T-cell (primary cell): ENCODE measurements at places on chromosomes 4 and X.

GRCh38 chr4:98509721-98510120 is 148.7 kb downstream of the TSPAN5 start:
- DNase-seq, result no peak

- DNase-seq, result no peak
Measured at GRCh38 chrX:154733066-154733425, 17.8 kb downstream of the GAB3 start.

GRCh38 chrX:115189110-115189509 is at the start of gene RBMXL3:
RBMXL3 (plus strand) TSS chrX:115189410; CDS start chrX:115189442, 32 bp downstream.
- DNase-seq, result no peak

DNA sequence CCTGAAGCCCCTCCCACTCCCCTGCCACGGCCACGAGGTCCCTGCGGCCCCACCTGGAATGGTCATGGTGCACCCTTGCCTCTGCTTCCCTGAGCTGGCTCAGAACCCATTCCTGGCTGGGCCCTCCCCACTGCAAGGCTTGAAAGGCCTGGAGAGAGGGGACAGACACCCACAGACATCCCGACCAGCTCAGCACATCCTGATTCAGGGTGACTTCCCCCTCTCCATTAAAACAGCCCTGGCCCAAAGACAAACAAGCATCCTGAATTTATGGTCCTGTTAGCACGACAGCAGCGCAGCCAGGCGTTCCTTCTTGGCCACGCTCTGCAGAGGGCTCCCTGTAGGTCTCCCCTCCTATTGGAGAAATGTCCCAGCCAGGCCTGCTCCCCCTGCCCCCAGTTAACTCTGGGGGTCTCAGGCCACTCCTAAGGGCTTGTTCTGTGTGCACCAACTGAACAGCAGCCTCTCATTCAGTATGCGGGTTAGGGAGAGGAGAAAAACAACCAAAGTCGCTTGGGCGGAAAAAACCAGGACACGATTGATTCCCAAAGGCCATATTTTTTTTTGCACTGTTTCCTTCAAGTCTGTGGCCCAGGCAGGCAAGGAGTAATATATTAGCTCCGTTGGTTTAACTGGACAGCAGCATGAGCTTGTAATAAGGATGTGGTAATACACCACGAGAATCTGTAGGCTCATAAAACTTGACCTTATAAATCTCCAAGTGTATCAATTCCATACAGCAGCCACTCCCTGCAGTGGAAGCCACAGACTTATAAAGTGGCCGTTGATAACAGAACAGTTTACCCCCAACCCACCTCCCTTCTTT is 106.7 kb upstream of the MSX1 start:
- no peak for DNase-seq

- no peak for DNase-seq
Measured at GRCh38 chrX:138872537-138872936, 161.0 kb upstream of the FGF13 start.

DNA sequence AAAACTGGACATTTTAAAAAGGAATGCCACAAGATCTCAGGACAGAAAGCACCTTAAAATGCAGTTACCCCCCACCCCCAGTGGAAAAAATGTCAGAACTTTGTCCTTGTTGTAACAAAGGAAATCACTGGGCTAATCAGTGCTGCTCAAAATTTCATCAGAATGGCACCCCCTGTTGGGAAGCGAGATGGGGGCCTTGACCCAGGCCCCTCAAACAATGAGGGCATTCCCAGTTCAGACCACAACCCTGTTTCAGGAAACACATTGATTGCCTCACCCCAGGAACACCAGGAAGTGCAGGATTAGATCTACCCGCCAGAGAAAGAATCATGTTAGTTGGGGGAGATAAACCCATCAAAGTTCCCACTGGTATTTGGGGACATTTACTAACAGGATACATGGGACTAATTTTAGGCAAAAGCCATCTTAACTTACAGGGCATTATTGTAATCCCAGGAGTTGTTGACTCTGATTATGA is 16.4 kb downstream of the SPIN2B start:
- no peak for DNase-seq

DNA sequence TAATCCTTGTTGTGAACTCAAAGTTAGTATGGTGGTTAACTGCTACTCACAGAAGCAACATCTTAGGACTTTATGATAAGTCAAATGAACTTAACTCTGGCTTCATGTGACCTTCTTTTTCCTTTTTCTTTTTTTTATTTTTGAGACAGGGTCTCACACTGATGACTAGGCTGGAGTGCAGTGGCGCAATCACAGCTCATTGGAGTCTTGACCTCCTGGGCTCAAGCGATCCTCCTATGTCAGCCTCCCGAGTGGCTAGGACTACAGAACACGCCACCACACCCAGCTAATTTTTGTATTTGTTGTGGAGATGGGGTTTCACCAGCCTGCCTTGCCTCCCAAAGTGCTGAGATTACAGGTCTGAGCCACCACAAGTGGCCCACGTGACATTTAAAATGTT is 22.4 kb downstream of the SEC31A start:
- no peak for DNase-seq

GRCh38 chrX:12704706-12705105 is 86.5 kb upstream of the PRPS2 start:
- DNase-seq, result no peak

- peak; percentile 15 for DNase-seq
Measured at GRCh38 chr4:148170408-148171365, 271.5 kb downstream of the NR3C2 start.

DNA sequence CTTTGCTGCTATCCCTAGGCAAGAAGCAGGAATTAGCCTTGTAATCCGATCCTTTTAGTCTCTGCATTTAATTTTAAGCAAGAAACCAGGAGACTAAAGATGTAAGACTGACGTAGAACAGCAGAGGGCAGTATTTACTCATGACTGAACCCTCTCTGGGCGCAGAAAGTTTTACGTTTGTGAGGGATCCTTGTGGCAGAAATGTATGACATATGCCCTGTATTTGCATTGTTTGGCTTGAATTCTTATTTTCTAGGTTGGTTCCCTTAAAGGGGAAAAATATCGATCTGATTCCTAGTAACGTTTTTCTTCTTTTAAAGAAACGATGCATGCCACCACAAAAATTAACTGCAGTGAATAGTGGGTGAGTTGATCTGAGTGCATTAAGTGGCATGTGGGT is 1.3 kb upstream of the FAT4 start:
- DNase-seq, result no peak

- DNase-seq, result no peak
Measured at GRCh38 chrX:5458300-5458842, 770.3 kb downstream of the NLGN4X start.

DNA sequence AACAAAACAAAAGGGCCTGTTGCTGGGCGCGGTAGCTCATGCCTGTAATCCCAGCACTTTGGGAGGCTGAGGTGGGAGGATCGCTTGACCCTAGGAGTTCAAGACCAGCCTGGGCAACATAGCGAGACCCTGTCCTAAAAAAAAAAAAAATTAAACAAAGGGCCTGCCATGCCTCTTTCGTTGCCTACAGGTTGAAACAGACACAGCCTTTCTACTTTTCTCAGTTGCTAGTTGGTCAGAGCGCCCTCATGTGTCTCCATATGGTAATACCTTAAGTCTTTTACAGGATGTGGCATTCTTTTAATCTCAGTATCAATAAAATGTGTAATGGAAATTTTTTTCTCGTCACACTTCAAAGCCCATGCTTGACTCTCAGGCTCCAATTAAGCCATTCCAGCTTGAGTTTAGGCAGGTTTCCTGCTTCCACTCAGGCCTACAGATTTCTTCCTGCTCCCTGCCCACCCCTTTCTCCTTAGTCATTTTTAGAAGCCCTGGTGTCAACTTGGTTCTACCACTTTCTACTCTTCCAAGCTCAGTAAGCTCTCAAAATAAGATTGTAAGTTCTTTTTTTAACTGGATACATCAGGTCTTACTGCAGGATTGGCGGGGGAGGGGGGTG is 4.6 kb upstream of the SOWAHD start:
- peak; percentile 59 for DNase-seq

DNA sequence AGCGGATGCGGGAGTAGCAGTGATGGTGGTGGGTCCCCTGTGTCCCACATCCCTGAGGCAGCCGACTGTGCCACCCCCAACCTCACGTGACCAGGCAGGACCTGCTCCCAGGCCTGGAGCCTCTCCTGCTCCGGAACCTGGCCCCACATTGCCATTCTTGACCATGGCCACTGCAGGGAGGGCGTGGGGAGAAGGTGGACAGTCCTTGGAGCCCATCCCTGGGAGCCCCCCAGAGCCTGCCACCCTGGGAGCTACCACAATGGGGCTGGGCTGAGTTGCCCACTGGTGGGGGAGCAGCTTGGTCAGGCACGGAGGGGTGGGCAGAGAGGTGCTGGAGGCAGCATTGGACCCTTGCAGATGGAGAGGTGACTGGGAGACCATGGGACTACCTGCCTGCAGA is 36.8 kb downstream of the TMPRSS11A start:
- DNase-seq, result no peak

DNA sequence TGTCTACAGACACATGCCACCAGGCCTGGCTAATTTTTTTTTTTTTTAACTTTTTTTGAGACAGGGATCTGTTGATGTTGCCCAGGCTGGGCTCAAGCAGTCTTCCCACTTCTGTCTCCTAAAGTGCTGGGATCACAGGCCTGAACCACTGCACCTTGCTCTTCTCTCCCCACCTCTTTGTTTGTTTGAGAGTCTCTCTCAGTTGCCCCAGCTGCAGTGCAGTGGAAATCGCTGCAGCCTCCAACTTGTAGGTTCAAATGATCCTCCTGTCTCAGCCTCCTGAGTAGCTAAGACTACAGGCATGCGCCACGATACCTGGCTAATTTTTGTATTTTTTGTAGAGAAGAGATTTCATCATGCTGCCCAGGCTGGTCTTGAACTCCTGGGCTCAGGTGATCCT is 115.6 kb downstream of the LARP7 start:
- DNase-seq, result no peak

GRCh38 chrX:119916310-119916709 is 20.6 kb downstream of the AKAP14 start:
- no peak for DNase-seq

DNA sequence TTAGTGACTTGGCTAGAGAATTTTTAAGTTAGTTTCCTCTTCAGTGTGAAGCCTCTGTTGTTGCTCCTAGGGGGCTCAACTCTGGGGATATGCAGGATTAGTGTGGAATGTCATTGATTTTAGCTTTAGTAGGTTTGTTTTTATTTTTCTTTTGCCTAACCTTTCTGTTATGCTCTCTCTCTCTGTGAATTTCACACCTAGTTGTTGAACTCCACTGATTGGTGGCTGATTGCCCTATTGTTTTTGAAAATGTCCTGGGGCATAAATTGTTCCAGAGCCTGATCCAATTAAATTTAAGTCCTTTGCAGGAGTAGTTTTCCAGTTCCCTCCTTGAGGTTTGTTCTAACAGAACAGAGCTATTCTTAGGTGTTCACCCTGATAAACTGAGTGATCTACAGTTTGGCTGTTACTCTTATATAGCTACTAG is 393.3 kb upstream of the CTSO start:
- no peak for DNase-seq

- peak; percentile 50 for DNase-seq
Measured at GRCh38 chr4:98467627-98468072, 190.8 kb downstream of the TSPAN5 start.

DNA sequence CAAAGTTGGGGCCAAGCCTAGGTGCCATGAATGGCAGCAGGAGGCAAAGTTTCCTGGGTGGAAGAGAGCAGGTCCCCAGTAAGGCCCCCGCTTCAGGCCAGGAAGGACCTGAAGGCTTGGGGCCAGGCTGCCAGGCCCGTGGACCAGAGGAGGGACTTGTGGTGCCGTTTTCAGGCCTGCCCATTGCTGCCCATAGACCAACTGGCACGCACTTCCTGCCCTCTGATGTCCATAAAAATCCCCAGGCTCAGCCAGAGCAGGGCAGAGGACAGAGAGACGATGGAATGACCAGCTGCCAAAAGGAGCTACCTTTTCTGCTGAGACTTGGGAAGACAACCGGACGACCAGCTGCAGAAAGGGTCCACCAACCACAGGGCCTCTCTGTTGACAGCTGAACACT is 1205.5 kb downstream of the ARAP2 start:
- no peak for DNase-seq

- DNase-seq, result no peak
Measured at GRCh38 chrX:104330966-104331365, 76.2 kb upstream of the ESX1 start.
